ENCODE measurements at places on chromosomes 3 and 15.
A peak's percentile ranks its signal among the peaks of the same experiment; 100 is the strongest.

DNA sequence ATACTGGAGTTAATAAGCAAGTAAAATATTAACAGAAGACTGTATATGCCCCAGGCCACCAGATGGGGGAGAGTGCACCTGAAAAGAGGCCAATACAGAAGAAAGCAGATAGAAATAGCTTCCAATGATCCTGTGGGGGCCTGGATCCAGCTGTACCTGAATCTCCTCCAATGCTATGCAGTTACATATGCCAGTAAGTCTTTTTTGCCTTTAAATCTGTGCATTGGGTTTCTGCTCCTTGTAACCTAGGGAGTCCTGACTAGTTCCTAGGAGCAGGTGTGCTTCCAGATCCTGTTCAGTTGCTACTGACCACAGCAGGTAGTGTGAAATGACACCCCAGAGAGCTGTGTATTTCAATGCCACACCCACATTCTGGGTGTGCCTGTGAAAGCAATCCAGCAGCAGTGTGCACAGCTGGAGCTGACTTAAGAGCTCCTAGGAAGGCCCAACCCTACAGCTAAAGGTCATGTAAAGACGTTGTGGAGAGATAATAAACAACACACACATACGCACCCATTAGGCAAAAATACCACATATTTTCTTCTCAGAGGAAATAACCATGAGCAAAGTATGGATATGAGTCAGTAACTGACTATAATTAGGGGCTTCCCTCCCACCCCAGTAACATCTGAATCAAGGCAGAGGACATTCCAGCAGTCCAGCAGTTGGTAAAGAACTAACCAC lies 62.2 kb upstream of the AKAP13 start:
- no peak for DNase-seq

- no peak for DNase-seq
Observed at GRCh38 chr15:60961541-60962485, 267.3 kb downstream of the RORA start.

DNA sequence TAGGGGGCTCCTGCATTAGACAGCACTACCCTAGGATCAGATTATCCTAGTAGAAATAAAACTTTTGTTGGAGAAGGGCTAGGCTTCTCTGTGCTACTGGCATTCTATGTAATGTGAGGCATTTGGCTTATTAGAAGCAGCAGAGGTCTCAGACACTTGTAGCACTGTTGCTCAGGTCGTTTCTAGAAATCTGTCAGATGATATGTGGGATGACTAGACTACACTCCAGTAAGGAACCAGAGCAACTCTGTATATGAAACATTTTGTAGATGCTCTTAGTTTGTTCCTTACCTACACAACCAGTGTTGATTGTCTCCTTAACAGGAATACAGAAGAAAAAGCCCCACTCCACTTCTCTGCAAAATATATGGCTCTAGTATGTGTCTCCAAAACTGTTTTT lies 21.9 kb upstream of the FBXL22 start:
- no peak for DNase-seq

DNA sequence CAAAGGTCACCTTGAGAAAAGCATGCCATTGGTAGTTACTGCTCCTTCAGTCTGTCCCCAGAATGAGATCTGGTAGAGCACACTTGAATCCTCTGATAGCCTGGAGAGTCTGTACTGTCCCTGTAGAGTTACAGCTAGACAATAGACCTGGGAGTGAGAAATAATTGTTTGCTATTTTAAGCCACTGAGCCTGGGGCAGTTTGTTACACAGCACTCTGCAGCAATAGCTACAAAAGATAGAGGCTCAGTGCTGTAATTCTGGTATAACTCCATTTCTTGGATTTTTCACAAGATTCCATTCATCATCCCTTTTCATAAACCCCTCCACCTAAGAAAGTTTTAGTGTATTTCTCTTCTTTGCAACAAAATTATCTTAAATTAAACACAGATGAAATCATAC lies 242.7 kb upstream of the ARRDC4 start:
- no peak for DNase-seq

GRCh38 chr3:22121068-22121701 lies 370.2 kb upstream of the ZNF385D start:
- DNase-seq = no peak

- DNase-seq = no peak
Observed at GRCh38 chr3:115236496-115236895, 89.4 kb upstream of the ZBTB20 start.

DNA sequence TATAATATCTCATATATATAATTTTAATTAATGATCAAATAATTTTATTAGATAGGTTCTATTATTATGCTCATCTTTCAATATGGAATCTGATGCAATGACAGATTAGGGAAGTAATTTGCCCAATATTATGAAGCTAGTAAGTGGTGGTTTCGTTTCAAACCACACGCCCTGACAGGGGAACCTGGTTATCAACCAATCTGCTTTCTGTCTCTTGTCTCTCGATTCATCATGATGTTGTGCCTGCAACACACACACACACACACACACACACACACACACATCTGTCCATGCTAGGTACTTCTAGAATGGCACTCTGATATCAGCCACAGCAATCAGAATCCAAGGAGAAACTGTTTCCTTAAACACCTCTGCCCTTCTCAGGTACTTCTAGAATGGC lies 128.4 kb downstream of the ZBBX start:
- DNase-seq = no peak

DNA sequence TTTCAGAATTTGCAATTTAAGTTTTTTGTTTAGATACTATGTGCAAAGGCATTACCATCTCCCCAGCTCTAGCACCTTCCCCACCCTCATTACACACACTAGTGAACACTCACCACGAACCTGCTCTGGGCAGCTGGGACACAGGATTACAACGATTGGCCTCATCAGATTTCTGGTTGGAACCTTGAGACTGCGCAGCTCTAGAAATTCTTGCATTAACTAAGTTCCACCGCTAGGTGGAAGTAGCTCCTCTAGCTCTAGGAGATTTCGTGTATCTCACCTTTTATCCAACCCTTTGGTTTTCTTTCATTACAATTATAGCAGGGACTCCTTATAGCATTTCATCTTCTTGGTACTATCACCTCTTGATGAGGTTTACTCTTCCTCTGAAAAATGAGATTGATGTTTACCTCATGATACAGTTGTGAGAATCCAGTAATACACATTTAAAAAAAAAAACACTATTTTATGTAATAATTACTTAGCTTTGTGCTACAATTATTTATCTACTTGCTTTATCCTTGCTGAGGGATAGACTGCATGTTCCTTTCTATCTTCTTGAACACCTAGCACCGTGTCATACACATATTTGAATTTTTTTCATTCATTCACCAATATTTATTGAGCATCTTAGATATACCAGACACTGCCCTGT lies 28.7 kb upstream of the PLOD2 start:
- no peak for DNase-seq

DNA sequence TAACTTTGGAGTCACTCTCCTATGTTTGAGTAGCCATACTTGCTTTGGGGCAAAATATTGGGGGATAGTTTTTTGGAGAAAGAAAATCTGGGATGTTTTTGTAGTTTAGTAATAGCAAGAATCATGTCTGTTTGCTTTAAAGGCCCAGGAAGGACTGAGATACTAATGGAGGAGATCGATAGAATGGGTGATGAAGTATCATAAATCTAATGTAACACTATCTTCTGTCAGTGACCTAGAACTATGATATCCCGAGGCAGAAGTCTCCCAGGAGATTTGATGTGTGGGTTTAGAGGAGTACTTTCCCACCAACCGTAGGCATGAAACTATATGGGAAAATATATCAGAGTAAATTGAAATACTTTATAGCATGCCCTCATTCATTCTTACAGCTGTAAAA lies 21.0 kb upstream of the NFKBIZ start:
- DNase-seq = no peak

- DNase-seq = no peak
Observed at GRCh38 chr15:37071134-37071533, 29.2 kb downstream of the MEIS2 start.

GRCh38 chr3:142886940-142887339 lies 1.9 kb downstream of the PCOLCE2 start:
- no peak for DNase-seq

- DNase-seq = no peak
Observed at GRCh38 chr3:80213086-80213485, 445.3 kb upstream of the ROBO1 start.

- DNase-seq = no peak
Observed at GRCh38 chr3:7275396-7275795, 414.5 kb downstream of the GRM7 start.

GRCh38 chr3:61172684-61173083 lies 78.6 kb downstream of the FHIT start:
- DNase-seq = no peak

DNA sequence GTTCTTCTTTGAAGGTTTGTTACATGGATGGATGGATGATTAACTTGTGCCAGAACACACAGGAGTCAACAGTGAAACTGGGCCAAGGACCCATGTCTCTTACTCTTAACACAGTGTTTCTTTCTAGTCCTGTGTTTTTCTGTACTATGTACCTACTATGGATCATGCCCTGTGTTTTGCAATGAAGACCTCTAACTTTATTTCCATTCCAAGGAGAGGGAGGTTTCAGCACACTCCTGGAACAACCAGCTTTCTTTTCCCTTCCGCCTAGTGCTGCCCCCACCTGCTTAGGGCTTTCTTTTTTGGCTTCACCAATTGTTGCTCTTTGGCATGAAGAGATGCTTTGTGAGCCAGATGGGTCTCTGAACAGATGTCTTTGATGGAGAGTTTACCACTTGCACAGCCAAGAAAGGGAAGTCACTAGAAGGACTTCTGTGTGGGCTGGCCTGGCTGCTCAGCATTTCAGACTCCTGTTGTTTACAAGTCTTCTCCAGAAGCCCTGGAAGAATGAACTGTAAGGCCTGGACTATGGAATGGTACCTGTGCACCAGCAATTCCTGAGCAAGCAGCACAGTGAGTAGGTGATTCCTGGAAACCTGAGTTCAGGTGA lies 44.5 kb downstream of the SNAPC5 start:
- no peak for DNase-seq

DNA sequence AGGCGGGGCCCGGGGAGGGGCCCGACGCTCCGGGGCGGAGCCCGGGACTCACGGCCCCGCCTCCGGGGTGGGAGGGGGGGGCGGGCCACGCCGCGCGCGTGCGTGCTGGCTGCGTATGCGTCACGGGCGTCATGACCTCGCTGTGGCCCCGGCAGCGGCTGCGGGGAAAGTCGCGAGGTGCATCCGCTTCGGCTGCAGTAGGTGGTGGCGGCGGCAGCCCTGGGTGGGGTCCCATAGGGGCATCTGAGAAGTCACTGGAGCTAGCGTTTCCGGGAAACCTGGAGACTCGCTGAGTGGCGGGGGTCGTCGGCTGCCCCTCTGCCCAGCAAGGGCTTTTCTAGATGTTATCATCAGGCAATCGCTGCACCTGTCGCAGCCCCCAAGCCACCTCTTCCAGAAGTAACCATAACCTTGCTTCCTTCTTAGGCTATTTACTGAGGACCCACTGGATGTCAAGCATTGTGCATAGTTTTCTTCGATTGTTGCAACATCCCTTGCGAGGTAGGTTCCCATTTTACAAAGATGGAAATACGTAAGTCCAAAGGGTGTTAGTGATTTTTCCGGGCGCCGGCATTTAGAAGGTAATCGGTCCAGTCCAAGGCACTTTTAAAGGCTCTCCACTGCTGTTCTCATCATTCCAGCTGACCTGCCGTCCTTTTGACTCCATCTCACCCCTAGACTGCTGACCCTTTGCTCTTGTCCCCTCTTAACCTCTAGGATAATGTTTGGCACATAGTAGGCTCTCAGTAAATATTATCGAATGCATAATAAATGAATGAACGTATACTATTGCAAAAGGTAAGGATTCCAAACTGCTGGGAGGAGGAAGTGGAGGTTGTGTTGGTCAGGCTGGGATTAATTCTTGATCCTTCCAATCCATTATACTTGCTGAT lies at the start of gene GDPGP1:
Gene GDPGP1, plus strand, starts transcription at position 114 of the 893 bp plus-strand sequence. CDS start 6,700 bp downstream, outside the sequence.
- no peak for DNase-seq

- no peak for DNase-seq
Observed at GRCh38 chr3:119741657-119742590, 39.1 kb downstream of the CFAP91 start.

DNA sequence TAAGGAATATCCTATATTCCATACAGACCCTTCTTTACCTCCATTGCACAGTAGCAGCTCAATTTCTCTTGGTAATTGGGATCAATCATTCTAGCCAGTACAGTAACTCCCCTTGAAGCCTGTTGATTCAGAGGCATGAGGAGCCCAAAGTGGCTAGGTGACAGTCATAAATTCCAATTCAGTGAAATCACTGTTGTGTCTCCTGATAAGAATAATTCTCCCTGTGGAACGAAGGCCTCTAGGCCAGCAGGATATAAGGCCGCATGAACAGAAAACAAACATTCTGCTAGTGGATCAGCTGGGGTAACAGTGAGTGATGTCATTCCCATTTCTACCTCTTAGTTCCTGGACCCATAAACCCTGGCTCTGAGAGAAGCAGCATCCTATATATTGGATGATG lies 696.3 kb downstream of the NR2F2 start:
- DNase-seq = no peak

- no peak for DNase-seq
Observed at GRCh38 chr3:43735618-43736017, 44.9 kb downstream of the ABHD5 start.

GRCh38 chr3:43691120-43691995 lies 620 bp downstream of the ABHD5 start:
- peak; percentile 2 for DNase-seq

GRCh38 chr3:102712896-102713295 lies 278.1 kb downstream of the ZPLD1 start:
- no peak for DNase-seq

GRCh38 chr3:170367797-170368196 lies 10.3 kb downstream of the SKIL start:
- DNase-seq = no peak

- no peak for DNase-seq
Observed at GRCh38 chr15:70597945-70598344, 165.4 kb downstream of the UACA start.

DNA sequence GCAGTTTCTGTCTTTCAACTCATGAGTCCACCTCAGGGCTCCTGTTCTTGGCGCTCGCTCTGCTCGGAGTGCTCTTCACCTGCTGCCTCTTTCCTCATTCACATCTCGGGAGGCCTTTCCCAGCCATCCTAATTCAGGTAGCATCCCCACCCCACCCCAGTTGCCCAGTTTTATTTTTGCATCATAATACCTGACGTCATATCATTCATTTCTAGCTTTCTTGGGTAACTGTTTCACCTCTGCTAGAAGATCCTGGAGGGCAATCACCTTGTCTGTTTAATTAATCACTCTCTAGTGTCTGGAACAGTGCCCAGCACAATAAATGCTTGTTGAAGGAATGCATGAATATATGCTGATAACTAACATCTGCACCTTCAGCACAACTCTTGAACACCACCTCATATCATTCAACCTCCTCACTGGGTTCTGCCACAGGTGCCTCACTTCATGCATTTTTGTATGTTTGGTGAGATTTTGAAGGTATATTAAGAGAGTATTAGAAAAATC lies 7.6 kb downstream of the NUSAP1 start:
- no peak for DNase-seq

Data from stimulated activated CD4-positive, alpha-beta T cell treated with anti-CD3 and anti-CD28 coated beads, Interleukin-1b, Interleukin-23, amount 100 ng/mL, for 1 hour (primary cell).